ENCODE measurements at places on chromosomes 3 and 15.

GRCh38 chr15:65631503-65631902 lies 9.8 kb downstream of the SLC24A1 start:
- no peak for DNase-seq

DNA sequence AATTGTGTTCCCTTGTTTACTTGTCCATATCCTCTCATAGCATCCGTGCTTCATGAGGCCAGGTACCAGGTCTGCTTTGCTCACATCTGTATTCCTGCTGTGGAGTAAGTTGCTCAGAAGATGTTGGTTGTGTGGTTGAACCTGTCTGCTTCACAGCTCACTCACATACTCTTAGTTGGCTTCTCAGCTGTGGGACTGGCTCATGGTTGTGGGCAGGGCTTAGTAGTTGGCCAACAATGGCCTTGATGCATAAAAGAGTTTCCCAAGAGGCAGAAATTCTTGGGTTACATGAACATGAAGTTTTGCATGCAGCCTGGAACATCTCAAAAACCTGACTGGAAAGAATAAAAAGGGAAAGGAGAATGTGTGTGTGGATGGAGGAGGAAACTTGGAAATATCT lies 17.0 kb downstream of the CELF6 start:
- no peak for DNase-seq

- no peak for DNase-seq
These were observed 800.7 kb downstream of the NAALADL2 start for GRCh38 chr3:175659670-175660350.

DNA sequence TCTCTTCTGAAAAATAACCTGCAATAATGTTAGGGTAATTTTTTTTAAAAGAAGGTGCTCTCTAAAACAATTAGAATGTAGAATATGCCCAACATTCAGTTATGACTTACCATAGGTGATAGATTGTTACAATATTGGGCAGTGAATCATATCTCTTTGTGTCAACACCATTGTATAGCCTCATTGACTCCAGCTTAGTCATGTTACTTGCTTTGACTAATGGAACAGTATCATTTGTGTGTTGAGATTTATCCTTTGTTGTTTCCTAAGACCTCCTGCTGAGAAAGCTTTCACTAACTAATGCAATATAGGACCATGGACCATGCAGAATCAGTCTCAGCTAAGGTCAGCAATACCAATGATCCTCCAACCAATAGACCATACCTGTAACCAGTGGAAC lies 1106.4 kb downstream of the SI start:
- DNase-seq: no peak

GRCh38 chr3:147412917-147413685 lies 3.9 kb downstream of the ZIC1 start:
- no peak for DNase-seq

DNA sequence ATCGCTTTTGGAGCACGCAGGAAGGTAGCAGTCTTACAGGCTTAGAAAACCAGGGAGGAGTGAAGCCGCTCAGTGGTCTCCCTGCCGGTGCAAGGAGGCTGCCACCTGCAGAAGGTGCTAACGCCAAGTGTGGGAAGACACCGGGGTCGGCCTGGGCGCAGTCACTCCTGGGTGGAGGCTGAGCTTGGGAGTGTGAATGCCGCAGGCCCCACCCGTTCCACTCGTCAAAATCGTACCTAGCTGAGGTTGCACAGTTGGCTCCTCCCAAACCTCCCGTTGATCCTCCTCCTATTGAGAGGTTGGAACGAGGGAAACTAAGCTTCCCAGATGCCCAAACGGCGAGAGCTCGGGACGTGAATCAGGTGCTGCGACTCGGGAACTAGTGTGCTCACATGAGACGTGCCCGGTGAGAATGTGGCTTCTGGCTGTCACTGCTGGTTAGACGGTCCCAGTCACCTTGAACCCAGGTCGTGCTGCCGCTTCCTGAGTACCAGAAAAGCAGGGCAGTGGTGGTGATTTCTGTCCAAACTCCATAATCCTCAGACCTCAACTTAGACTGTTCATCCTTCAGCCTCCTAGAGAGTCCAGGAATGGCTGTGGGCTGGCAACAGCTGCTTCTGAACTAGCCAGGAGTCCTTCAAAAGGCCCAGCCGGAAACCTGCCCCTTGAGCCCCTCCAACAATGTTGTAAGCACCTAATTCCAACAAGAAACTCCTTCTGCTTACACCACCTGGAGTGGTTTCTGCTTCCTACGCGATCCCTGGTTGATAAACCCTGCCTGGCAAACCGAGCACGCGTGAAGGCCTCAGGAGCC lies 156.0 kb downstream of the XXYLT1 start:
- no peak for DNase-seq

DNA sequence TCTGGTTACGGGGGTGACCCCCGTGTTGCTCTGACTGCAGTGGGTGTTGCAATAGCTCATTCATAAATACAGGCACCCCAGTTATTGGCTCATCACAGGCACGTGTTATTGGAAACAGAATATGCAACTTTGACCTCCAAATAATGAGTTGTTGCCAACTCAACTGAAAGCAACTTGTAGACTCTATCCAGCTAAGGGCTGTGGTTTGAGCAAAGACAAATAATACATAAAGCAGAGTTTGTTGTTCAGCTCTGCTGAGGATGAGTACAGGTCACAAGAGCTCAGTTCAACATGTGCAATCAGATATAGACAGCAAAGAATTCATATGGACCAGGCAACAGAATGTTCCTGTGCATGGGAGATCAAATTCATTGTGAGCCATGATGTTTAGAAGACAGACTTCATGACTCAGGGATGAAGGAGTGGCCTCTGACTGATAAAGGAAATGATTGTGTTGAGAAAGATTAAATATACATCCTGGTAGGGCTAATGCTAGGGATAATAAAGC lies 87.6 kb upstream of the LRIG1 start:
- DNase-seq: no peak

- no peak for DNase-seq
These were observed 226.7 kb upstream of the MCTP2 start for GRCh38 chr15:94004697-94005096.

DNA sequence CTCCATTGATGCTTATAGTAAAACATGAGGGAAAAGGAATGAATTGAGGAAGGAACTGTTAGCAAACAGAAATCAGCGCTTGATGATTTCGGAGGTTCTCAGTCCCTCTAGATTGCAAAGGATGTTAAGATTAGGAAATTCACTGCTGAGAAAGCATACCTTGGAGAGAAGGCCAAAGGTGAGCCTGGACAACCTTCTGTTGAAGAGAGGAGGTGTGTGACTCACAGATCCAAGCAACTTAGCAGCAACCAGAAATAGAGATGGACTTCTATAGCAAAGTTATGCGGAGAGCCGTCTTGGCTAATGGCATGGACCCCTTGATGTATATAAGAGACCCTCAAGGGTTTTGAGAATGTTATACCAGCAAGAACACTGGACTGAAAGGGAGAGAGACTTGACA lies 114.3 kb downstream of the EEFSEC start:
- DNase-seq: no peak

DNA sequence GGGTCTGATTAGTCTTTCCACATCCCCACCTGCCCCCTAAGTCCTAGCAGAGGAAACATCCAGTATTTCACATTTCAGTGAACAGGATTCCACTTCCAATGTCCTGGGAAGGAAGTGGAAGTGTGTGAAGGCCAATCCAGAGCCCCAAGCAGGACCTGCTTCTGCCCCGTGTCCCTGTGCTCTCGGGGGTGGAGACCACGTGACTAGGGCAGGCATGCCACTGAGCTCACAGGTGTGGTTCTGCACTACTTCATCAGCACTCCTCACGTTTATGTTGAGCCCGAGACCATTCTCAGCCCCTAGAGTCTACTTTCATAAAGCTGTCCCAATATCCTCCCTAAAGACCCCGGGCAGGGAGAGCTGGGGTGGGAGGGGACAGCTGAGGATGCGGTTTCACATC lies 84.3 kb downstream of the RAB11A start:
- no peak for DNase-seq

GRCh38 chr3:59480486-59480995 lies 430.7 kb upstream of the CFAP20DC start:
- no peak for DNase-seq

DNA sequence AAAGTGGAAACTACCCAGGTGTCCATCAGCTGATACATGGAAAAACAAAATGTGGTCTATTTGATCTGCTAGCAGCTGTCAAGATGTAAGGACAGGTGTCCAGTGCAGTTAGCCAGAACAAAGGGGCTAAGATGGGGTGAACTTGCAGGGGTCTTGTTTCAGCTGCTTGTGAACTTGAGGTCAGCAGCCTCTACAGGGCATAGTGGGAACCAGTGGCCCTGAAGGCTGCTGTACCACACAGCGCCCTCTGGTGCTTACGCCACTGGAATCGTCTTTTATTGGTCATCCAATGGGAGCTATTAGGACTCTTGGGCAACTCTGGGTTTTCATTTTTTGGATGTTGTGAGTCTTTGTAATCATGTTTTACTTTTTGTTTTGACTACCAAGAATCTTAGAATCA lies 62.2 kb upstream of the CTSH start:
- no peak for DNase-seq

GRCh38 chr15:33067456-33067855 lies 127.1 kb downstream of the FMN1 start:
- DNase-seq: no peak

GRCh38 chr15:59886441-59886840 lies 117.7 kb upstream of the FOXB1 start:
- no peak for DNase-seq

- DNase-seq: no peak
These were observed at the start of gene GPR176 for GRCh38 chr15:39919748-39920509. GPR176 (minus strand) TSS chr15:39920266; CDS start chr15:39920026, 240 bp downstream.

GRCh38 chr15:42749266-42749665 lies 12.3 kb upstream of the CDAN1 start:
- no peak for DNase-seq

DNA sequence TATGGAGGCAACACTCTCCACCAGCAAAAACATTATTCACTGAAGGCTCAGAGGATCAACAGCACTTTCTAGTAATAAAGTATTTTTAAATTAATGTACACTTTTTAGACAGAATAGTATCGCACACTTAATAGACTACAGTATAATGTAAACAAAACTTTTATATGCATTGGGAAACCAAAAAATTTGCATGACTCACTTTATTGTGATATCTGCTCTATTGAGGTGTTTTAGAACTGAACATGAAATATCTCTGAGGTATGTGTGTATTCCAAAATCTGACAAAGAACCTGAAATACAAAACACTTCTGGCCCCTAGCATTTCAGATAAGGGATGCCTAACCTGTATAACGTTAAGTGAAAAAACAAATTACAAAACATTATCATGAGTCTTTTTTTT lies 99.7 kb downstream of the PRICKLE2 start:
- no peak for DNase-seq

DNA sequence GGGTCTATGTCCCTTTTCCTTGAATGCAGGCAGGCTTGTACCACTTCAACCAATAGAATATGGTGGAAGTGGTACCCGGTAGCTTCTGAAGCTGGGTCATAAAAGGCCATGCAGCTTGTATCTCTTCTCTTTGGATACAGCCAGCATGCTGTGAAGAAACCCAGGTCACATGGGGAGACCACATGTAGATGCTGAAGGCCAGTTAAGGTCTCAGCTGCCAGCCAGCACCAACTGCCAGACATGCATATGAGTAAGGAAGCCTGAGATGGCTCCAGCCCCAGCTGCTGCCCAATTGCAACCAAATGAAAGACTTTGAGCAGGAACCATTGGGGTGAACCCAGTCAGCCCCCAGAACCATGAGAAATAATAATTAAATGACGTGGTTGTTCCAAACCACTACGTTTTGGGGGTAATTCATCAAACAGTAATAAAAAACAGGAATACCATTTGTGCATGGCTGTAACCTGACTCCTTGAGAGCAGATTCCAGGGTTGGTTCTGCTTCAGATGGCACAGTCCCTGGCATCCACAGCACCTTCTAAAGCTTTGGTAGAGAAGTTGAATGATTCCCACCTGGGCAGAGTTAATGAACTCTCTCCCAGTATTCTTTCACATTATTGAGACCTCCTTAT lies 3.8 kb downstream of the RBP2 start:
- no peak for DNase-seq

- DNase-seq: no peak
These were observed 142.9 kb upstream of the MRPL3 start for GRCh38 chr3:131645638-131646037.

- no peak for DNase-seq
These were observed 76.1 kb upstream of the CMSS1 start for GRCh38 chr3:99741588-99741987.

DNA sequence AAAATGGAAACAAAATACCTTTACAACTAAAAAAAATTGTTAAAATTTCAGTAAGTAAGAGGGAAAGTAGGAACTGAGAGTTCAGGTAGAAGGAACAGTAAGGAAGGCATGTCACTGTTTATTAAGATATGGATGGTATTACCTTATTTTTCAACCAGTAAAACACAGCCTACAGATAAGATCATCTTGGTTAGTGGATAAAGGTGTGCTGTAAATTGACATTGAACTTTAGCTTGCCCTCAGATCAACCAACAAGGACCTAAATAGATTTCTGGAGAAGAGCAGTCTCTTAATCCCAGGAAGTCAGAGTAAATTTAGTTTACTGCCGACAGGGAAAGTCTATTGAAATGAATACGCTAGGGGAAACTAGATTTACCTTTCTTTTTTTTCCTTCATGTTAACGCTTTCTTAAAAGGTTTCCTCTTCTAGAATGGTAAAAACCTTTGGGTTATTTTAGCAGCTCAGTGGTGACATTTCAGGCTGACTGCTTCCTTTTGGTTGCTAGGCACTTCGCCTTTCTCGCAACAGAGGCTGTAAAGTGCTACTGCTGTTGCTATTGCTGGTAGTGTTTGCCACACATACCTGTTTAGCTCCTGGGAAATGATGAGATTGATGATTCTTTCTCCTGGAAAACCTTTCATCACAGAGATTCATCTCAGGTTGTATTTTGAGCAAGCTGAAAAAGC lies 12.9 kb downstream of the DZIP3 start:
- DNase-seq: no peak

- no peak for DNase-seq
These were observed 3.4 kb downstream of the CLDND1 start for GRCh38 chr3:98519351-98519750.

- no peak for DNase-seq
These were observed 10.1 kb downstream of the TGFBR2 start for GRCh38 chr3:30616347-30617027.

DNA sequence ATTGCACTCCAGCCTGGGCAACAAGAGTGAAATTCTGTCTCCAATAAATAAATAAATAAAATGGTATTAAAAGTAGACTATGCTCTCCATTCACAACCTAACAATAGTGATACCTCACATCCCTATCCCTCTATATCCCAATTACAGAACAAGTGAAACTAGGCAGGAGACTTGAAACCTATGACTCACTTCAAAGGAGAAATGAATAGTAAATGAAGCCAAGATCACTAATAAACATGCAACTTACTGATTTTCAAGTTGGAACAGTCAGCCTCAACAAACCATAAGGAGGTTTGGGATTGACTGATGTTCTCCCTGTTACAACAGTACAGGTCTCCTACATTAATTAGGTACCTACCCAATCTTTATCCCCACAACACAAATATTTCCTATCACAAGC lies 103.4 kb downstream of the GSK3B start:
- no peak for DNase-seq

Data from NCI-H446 treated with DMSO at 0.1 percent for 48 hours (cell line).